ENCODE measurements at places on chromosomes 6 and 20.

- peaks cover 6% of the 10 kb centered on the region for H3K36me3 ChIP-seq
- no peak for DNase-seq
- H3K27ac ChIP-seq, result no peak overlapping the region
- H3K27me3 ChIP-seq, result no peaks in the 10 kb centered on the region
- H3K4me3 ChIP-seq, result no peak overlapping the region
- peaks cover 36% of the 10 kb centered on the region for H3K4me1 ChIP-seq
Measured at GRCh38 chr6:13423252-13423651, 64.1 kb downstream of the GFOD1 start.

GRCh38 chr6:53765270-53765669 lies 29.5 kb upstream of the LRRC1 start:
- H3K27ac ChIP-seq, result no peak overlapping the region
- H3K27me3 ChIP-seq, result peaks cover 15% of the 10 kb centered on the region
- no peak for DNase-seq
- H3K36me3 ChIP-seq, result peaks cover 6% of the 10 kb centered on the region
- no peak overlapping the region for H3K4me3 ChIP-seq

- no peaks in the 10 kb centered on the region for H3K27me3 ChIP-seq
- no peak overlapping the region for H3K4me3 ChIP-seq
- DNase-seq, result no peak
- peaks cover 8% of the 10 kb centered on the region for H3K4me1 ChIP-seq
Measured at GRCh38 chr6:139536751-139537617, 162.5 kb upstream of the CITED2 start.

DNA sequence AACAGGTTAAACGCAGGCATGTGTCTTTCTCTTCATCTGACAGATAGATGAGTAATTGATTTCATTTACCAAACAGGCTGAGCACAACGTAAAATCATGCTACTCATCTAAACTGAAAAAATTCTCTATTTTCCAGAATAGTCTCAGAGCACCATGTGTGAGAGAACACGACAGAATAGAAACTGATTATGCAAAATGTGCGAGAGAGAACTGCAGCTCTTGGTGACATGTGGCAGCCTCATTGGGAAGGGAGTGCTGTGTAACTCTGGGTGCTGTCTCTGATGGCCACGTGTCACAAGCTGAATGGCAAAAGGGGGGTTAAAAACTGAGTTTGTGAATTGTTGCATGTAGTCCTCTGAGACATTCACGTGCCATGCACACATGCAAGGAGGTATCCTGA lies 143.7 kb upstream of the ATXN1 start:
- H3K36me3 ChIP-seq, result no peaks in the 10 kb centered on the region
- H3K27me3 ChIP-seq, result peaks cover 9% of the 10 kb centered on the region
- H3K4me3 ChIP-seq, result no peak overlapping the region
- no peaks in the 10 kb centered on the region for H3K4me1 ChIP-seq

GRCh38 chr6:106077881-106078280 lies 8.3 kb upstream of the PRDM1 start:
- H3K36me3 ChIP-seq, result no peaks in the 10 kb centered on the region
- H3K27me3 ChIP-seq, result no peaks in the 10 kb centered on the region
- H3K4me3 ChIP-seq, result no peak overlapping the region
- DNase-seq, result no peak
- peaks cover 4% of the 10 kb centered on the region for H3K4me1 ChIP-seq

DNA sequence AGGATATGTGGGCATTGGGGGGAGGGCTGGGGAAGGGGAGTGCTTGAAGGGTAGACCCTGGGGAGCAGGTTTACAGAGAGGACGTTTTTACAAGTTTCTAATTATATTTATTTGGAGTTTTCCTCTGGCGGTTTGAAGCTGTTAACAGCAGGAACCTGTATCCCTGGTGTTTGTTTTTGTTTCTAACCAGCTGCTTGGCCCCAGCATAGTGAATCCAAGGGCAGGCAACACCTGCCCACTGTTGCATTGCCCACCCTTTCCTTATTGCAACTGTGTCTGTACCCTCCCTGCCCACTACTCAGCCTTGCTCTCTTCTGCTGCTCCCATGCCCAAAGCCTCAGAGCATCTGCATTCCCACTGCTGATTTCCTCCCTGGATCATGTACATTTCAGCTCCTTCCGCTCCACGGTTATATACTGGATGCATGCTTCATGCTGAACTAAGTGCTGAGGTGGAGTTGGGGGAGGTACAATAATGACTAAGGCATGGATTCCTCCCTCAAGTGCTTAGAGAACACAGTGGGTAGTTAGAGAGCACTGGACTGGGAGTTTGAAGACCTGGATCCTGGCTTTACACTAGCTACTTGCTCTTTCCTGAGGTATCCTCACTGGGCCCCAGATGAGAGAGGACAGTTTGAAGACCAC lies 6.0 kb downstream of the SCUBE3 start:
- no peaks in the 10 kb centered on the region for H3K36me3 ChIP-seq
- peaks cover 8% of the 10 kb centered on the region for H3K4me1 ChIP-seq
- no peak for DNase-seq
- peaks cover 28% of the 10 kb centered on the region for H3K27me3 ChIP-seq
- no peak overlapping the region for H3K4me3 ChIP-seq

DNA sequence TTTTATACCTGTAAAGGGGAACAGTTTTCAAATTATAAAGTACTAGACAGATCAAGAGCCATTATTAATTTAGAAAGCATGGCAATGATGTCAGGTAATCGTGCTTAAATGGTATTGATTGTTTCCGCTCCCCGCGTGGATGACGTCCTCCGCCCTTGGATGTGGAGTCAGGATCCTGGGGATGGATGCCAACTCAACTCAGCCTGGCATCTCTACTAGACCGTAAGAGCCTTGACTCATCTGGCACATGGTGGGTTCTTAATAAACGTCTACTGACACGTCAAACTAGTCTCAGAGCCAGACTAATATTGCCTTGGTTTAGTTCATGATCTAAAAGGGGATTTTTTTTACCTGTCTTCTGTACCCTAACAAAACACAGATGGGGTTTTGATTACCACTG lies 80.2 kb downstream of the LRFN2 start:
- no peak overlapping the region for H3K4me3 ChIP-seq
- H3K36me3 ChIP-seq, result no peaks in the 10 kb centered on the region
- H3K27ac ChIP-seq, result no peak overlapping the region
- peaks cover 9% of the 10 kb centered on the region for H3K27me3 ChIP-seq

DNA sequence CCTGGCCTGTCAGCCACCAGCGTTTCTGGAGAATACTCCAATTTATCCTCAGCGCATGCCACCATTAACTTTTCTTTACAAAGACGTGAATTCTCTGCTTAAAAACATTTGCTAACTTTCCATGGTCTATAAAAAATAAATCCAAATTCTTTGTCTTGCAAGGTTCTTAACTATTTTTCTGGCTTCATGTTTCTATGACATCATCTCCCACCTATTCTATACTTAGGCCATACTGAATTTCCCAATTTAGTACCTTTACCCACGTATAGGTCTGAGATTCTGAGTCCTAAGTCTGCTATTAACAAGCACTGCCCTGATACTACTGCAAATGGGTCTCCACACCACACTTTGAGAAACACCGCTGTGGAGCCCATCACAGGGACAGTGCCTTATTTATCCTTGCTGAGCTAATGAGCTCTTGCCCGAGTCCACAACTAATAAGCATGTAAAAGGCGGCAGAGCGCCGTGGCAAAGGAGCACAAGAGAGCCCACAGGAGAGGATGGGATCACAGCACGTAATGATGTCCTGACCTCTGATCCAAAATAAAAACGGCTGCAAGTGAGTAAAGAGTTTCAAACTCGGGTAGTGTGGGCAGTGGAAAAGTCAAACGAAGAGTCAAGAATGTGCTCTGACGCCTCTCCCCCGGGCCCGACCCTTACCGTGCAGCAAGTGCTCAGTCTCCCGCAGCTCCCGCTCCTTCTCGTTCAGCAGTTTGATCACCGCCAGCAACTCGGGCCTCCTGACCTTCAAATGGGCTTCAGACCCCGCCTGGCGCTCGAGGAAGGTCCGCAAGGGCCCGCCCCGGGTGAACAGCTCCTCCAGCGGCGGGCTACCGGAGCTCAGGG lies 519 bp downstream of the MTRF1L start:
- H3K4me3 ChIP-seq, result peak overlapping the region; percentile 99
- peak overlapping the region; percentile 97 for H3K27ac ChIP-seq
- no peaks in the 10 kb centered on the region for H3K27me3 ChIP-seq
- H3K36me3 ChIP-seq, result peaks cover 9% of the 10 kb centered on the region
- H3K4me1 ChIP-seq, result peaks cover 37% of the 10 kb centered on the region
- DNase-seq, result no peak

- H3K4me1 ChIP-seq, result peaks cover 11% of the 10 kb centered on the region
- H3K4me3 ChIP-seq, result no peak overlapping the region
- H3K27ac ChIP-seq, result no peak overlapping the region
- peaks cover 10% of the 10 kb centered on the region for H3K27me3 ChIP-seq
- H3K36me3 ChIP-seq, result no peaks in the 10 kb centered on the region
Measured at GRCh38 chr6:119076576-119077390, 1.7 kb downstream of the FAM184A start.

DNA sequence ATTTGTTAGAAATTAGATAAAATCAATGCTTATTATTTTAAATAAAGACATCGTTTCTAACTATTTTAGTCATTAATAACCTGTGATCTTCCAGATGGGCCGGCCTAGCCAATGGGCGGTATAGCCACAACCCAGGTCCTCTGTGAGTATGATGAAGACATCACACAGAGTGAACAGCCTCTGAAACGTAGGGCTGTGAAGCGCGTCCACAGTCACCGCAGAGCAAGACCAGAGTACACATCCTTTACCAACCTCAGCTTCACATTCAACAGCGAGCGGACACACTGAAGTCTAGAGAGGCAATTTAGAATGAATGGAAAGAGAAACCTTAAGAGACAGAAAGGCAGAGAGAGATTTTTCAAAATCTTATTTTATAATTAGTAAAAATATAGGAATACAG lies 125.0 kb upstream of the RPS6KA2 start:
- peaks cover 11% of the 10 kb centered on the region for H3K27me3 ChIP-seq
- no peak for DNase-seq
- peaks cover 24% of the 10 kb centered on the region for H3K4me1 ChIP-seq
- H3K27ac ChIP-seq, result no peak overlapping the region
- H3K4me3 ChIP-seq, result no peak overlapping the region
- no peaks in the 10 kb centered on the region for H3K36me3 ChIP-seq

- DNase-seq, result no peak
- H3K4me3 ChIP-seq, result no peak overlapping the region
- H3K27me3 ChIP-seq, result no peaks in the 10 kb centered on the region
- peaks cover 15% of the 10 kb centered on the region for H3K4me1 ChIP-seq
- peaks cover 7% of the 10 kb centered on the region for H3K36me3 ChIP-seq
Measured at GRCh38 chr20:10492844-10493243, 57.7 kb downstream of the SLX4IP start.

- no peak for DNase-seq
- peak overlapping the region; percentile 22 for H3K27ac ChIP-seq
- H3K4me3 ChIP-seq, result no peak overlapping the region
- H3K4me1 ChIP-seq, result peaks cover 15% of the 10 kb centered on the region
Measured at GRCh38 chr20:50493881-50494253, 16.3 kb upstream of the PTPN1 start.

DNA sequence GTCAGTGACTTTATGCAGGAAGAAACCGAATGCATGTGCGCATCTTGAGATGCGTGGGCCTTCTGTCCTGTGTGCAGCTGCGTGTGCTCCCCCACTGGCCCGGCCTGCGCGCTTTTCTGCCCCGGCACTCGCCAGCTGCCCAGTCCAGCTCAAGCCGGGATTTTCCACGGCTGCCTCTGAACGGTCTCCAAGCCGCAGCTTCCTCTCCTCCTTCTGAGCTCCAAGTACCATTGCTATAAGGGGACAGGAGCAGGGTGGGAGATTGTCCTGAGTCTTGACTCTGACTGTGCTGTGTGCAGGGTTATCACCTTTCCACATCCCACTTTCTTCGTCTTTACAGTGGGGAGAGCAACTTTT lies 302.8 kb downstream of the THBS2 start:
- no peak overlapping the region for H3K27ac ChIP-seq
- H3K27me3 ChIP-seq, result peaks cover 12% of the 10 kb centered on the region
- DNase-seq, result no peak
- no peak overlapping the region for H3K4me3 ChIP-seq
- no peaks in the 10 kb centered on the region for H3K36me3 ChIP-seq
- no peaks in the 10 kb centered on the region for H3K4me1 ChIP-seq

- DNase-seq, result no peak
- no peaks in the 10 kb centered on the region for H3K27me3 ChIP-seq
- no peak overlapping the region for H3K4me3 ChIP-seq
Measured at GRCh38 chr6:67735623-67736022, 899.5 kb upstream of the ADGRB3 start.

- DNase-seq, result no peak
- H3K4me1 ChIP-seq, result no peaks in the 10 kb centered on the region
Measured at GRCh38 chr6:72132851-72133250, 246.5 kb downstream of the RIMS1 start.

DNA sequence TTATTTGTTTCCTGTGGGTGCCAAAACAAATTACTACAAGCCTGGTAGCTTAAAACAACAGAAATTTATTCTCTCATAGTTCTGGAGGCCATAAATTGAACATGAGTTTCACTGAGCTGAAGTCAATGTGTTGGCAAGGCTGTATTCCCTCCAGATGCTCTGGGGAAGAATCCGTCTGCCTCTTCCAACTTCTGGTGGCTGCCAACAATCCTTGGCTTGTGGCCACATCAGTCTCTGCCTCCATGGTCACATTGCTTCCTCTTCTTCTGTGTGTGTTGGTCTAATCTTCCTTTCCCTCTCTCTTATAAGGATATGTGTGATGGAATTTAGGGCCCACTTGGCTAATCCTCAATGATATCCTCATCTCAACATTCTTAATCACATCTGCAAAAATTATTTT lies 92.8 kb upstream of the EPB41L1 start:
- DNase-seq, result no peak
- peaks cover 2% of the 10 kb centered on the region for H3K27me3 ChIP-seq
- peaks cover 3% of the 10 kb centered on the region for H3K4me1 ChIP-seq
- no peak overlapping the region for H3K4me3 ChIP-seq
- no peak overlapping the region for H3K27ac ChIP-seq

DNA sequence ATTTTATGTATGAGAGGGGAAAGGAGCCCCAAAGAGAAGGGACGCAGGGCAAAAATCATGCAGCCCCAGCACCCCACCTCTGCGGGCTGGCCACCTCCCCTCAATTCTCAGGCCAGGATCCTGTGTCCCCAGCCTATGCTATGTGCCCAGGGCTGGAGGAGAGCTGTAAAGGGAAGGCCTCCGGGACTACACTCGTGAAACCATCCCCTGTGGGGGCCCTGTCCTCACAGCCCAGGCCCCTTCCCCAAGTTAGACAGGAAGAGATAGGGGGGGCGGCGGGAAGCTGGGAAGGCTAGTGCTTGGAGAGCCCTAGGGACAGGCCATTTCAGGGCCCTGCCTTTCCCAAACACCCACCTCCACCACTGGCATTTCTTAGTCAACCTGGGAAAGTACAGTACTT lies 1.4 kb upstream of the COL11A2 start:
- no peak for DNase-seq
- H3K4me1 ChIP-seq, result peaks cover 25% of the 10 kb centered on the region
- H3K27me3 ChIP-seq, result peaks cover 16% of the 10 kb centered on the region
- no peak overlapping the region for H3K4me3 ChIP-seq
- peaks cover 26% of the 10 kb centered on the region for H3K36me3 ChIP-seq

Measured in memory B cell (primary cell).